Liver (tissue), 10 donors: ENCODE measurements at places on chromosomes 4 and X. TPM values are rescaled to one million over a fixed set of nuclear protein-coding genes. Genes with fewer than 3 reads are reported as not detected.

TRIM75 gene
- not detected for polyA plus RNA-seq

GRCh38 chr4:42786350-42787078 is 106.0 kb upstream of the GRXCR1 start:
- no peak overlapping the region for H3K4me3 ChIP-seq
- no peaks in the 10 kb centered on the region for H3K36me3 ChIP-seq
- peaks cover 4% of the 10 kb centered on the region for H3K27me3 ChIP-seq
- no peak for DNase-seq
- no peaks in the 10 kb centered on the region for H3K4me1 ChIP-seq

FAM184B gene
- 0.01 TPM for polyA plus RNA-seq

PGAM4 gene
- polyA plus RNA-seq, result not detected

DNA sequence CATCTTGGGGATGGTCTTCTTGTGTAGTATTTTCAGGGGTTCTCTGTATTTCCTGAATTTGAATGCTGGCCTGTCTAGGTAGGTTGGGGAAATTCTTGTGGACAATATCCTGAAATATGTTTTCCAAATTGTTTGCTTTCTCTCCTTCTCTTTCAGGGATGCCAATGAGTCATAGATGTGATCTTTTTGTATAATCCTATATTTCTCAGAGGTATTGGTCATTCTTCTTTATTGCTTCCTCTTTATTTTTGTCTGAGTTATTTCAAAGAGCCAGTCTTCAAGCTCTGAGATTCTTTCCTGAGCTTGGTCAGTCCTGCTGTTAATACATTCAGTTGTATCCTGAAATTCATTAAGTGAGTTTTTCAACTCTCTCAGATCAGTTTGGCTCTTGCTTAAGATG is 73.1 kb downstream of the MAMLD1 start:
- no peak overlapping the region for H3K4me3 ChIP-seq
- H3K36me3 ChIP-seq, result no peaks in the 10 kb centered on the region
- no peak for DNase-seq
- no peaks in the 10 kb centered on the region for H3K27me3 ChIP-seq
- no peaks in the 10 kb centered on the region for H3K4me1 ChIP-seq

PAGE2B gene
- polyA plus RNA-seq, result not detected

PDZD4 gene
- 0.15 TPM for polyA plus RNA-seq

DNA sequence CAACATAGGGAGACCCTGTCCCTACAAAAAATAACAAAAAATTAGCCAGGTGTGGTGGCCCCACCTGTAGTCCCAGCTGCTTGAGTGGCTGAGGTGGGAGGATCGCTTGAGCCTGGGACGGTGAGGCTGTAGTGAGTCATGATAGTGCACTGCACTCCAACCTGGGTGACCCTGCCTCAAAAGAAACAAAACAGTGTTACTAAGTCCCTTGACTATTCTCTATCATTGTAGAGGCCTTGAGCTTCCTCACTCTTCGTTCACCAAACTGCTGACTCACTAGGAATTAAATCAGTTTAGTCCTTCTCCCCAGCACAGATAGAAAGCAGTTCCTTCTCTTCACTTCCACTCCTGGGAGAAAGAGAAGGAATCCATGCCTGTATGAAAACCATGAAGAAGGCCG is 14.5 kb downstream of the CDS1 start:
- H3K36me3 ChIP-seq, result no peaks in the 10 kb centered on the region
- DNase-seq, result no peak
- no peaks in the 10 kb centered on the region for H3K27me3 ChIP-seq
- no peak overlapping the region for H3K4me3 ChIP-seq
- no peaks in the 10 kb centered on the region for H3K4me1 ChIP-seq

GRCh38 chr4:105191621-105192210 is 45.0 kb downstream of the TET2 start:
- peaks cover 1% of the 10 kb centered on the region for H3K4me1 ChIP-seq
- no peak overlapping the region for H3K4me3 ChIP-seq
- no peak overlapping the region for H3K27ac ChIP-seq
- no peaks in the 10 kb centered on the region for H3K27me3 ChIP-seq

- peak overlapping the region; percentile 50 for H3K27ac ChIP-seq
- no peaks in the 10 kb centered on the region for H3K36me3 ChIP-seq
- DNase-seq, result no peak
- H3K4me3 ChIP-seq, result no peak overlapping the region
These were observed 43.1 kb upstream of the FAM9C start for GRCh38 chrX:13087322-13088155.

DNA sequence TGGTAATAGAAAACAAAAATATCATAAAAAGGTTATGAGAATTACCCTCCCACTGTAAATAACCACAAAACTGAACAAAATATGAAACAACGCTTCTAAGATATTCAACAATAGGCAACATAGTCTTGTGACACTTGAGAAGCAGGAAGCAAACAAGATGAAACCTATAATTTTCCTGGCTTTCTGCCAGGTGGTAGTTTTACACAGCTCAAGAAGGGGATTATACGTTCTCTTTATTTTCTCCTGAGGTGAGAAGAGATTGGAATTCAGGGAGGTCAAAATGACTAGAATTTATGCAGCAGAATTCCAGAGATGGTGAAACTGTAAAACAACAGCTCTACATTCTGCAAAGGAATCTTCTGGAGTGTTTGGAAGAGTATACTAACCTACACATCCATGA is 186.0 kb downstream of the HHIP start:
- H3K4me1 ChIP-seq, result no peaks in the 10 kb centered on the region
- no peak overlapping the region for H3K27ac ChIP-seq
- DNase-seq, result no peak
- H3K4me3 ChIP-seq, result no peak overlapping the region
- H3K27me3 ChIP-seq, result no peaks in the 10 kb centered on the region

GRCh38 chrX:75784680-75785491 is at the start of gene MAGEE2:
Gene MAGEE2 (minus strand): TSS chrX:75785254. CDS start chrX:75785051, 203 bp downstream.
- no peak for DNase-seq
- H3K27ac ChIP-seq, result no peak within 1 kb of the TSS
- no peaks in the 10 kb centered on the region for H3K27me3 ChIP-seq
